ENCODE measurements at places on chromosomes 12 and 14.

- DNase-seq, result no peak
Observed at GRCh38 chr12:93751864-93752610, 74.9 kb downstream of the CRADD start.

DNA sequence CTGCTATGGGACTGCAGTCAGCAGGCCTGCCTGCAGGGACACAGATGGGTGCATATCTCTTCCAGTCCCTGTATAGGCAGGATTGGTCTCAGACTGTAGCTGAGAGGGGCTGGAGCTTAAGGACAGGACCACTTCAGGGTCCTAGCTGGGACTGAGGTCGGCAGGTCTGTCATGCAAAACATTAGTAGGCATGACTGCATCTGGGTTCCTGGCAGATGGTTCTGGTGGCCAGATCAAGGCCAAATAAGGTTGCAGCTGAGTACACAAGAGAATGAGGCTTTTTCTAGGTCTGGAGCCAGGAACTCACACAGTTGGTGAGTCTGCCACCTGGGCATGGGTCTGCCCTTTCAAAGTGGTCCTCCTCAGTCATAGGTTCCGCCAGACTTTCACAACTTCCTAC lies 155.8 kb downstream of the TPH2 start:
- DNase-seq, result no peak

DNA sequence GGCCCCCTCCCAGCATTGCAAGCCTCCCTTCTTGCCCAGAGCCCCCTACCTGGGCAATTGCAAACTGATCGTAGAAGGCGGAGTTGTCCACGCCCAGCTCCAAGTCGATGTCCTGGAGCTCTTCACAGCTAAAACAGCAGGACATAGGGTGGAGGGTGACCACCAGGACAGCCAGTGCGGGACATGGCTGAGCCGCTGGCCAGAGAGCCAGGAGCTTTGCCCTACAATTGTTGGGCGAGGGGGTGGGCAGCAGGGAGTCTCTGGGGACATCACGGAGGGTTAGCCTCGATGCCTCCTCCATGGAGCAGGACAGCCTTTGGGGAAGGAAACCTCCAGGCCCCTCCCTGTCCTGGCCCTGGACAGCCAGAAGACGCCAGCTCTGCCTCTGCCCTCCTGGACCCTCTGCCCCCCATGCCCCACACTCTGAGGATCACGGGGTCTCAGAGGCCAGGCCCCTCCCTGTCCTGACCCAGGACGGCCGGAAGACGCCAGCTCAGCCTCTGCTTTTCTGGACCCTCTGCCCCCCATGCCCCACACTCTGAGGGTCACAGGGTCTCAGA lies 9.4 kb downstream of the TMEM179 start:
- DNase-seq, result peak; percentile 23

GRCh38 chr12:62629413-62629812 lies 162.8 kb downstream of the MON2 start:
- DNase-seq, result no peak

DNA sequence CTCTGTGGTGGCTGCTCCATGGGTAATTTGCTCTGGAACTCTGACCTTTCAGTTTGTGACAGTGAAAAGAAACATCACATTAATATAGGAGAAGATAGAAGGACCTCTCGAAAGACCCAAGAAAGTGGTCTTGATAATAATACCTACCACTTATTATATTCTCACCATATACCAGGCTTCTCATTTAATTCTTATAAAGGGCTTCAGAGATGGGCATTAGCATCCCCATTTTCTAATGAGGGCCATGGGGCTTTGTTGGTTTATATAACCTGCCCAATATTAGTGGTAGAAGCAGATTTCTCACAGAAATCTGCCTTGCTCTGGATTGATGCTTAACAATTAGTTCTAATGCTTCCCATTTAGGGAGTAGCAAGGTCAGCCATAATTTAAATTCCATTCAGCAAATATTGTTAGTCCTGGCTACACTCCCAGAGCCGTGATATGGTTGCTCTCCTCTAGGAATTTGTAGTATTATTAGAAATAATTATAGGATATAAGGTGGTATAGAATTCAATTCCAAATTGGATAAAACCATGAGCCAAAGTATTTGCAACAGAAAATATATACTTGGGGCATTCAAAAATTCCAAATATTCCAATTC lies 7.4 kb upstream of the AMIGO2 start:
- no peak for DNase-seq

GRCh38 chr14:24368562-24369252 lies 723 bp downstream of the NFATC4 start:
- peak; percentile 93 for DNase-seq

DNA sequence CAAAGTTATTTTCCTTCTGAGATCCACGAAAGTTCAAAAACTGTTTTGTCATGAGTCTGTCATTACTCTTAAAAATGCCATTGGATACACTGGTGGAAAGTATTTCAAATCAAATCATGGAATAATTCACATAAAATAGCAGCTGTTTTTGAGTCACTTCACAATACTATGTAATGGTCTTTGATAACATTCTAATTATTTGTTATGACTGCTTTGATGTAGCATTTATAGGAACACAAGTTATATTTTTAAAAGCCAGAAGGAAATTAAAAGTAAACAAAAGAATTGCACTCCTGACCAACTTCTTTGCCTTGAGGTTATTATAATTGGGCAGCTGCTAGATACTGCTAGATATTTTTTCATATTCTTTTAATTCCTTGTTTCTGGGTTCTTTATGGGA lies 473.2 kb downstream of the CCER1 start:
- no peak for DNase-seq

DNA sequence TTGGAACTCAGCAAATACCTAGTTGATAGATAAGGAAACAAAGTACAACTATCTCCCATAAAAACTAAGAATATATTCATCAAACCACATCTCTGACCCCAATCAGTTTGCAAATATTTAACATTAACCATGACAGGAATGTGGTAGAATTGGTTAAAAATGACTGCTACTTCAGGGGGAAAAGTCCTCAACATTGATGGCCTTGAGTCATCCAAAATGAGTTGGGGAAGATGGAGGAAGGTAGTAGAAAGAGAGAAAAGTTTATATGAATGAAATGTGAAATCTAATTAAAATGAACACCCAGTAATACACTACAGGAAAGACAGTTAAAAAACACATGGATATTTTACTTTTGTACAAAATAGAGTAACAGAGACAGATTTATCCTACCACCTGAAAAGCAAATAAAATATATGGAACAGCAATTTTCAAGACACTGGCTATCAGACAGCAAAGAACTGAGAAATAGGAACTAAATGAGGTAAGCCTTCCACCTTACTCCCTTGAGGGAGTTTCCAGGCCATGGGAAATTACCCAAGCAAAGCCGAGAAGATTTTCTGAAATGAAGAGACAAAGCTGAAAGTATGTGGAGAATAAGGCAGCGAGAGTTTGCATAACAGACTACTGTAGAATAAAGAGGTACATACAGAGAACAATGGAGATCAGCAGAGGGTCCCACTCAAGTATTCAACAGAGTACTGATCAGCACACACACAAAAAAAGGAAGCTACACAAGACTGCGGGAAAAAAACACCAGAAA lies 49.6 kb downstream of the TC2N start:
- no peak for DNase-seq

- DNase-seq, result no peak
Observed at GRCh38 chr14:61875483-61875882, 113.3 kb downstream of the SNAPC1 start.

DNA sequence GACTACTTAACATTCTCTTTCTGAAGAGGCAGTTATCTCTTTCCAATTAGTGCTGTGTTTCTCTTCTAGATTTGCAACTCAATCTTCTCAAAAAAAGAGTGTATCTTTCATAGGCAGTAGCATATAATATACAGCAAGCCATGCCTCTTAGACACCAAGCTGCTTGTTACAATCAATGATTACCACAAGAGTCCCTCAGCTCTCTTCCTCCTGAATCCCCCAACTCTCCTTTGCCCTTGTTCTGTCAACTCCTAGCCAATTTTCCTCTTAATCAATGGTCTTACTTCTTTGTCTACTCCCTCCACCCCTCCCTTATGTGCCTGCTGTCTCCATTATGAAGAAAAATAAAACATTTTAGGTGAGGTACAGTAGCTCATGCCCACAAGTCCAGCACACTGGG lies 2.6 kb downstream of the TMTC1 start:
- DNase-seq, result no peak

GRCh38 chr12:115811045-115811444 lies 466.4 kb downstream of the MED13L start:
- DNase-seq, result no peak

- DNase-seq, result no peak
Observed at GRCh38 chr14:26974965-26975364, 377.1 kb upstream of the NOVA1 start.

GRCh38 chr12:49707812-49708147 lies 575 bp upstream of the FMNL3 start:
- DNase-seq, result no peak

DNA sequence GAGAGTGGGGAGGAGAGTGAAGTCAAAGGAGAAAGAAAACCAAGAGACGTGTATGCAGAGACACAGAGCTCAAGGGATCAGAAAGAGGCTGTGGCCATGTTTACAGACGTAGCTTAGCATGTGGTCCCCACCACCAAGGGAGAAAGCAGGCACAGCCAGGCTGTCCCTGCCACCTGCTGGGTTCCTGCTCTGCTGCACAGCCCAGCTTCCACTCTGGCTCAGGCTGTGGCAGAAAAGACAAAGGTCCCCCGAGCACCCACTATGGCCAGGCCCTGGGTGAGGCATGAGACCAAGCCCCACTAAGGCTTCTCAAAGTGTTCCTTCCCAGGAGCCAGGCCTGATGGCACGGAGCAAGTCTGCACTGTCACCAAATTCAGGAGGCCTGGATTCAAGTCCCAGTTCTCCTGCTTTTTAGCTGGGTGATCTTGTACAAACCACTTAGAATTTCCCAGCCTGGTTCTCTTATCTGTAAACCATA lies 25.9 kb upstream of the COL2A1 start:
- no peak for DNase-seq

GRCh38 chr14:48925184-48925583 lies 661.0 kb downstream of the RPS29 start:
- DNase-seq, result no peak

- DNase-seq, result no peak
Observed at GRCh38 chr12:54053751-54054741, at the start of gene HOXC4. TSS of gene HOXC4 (plus strand) at chr12:54053835. CDS start at chr12:54053923, 88 bp downstream.

DNA sequence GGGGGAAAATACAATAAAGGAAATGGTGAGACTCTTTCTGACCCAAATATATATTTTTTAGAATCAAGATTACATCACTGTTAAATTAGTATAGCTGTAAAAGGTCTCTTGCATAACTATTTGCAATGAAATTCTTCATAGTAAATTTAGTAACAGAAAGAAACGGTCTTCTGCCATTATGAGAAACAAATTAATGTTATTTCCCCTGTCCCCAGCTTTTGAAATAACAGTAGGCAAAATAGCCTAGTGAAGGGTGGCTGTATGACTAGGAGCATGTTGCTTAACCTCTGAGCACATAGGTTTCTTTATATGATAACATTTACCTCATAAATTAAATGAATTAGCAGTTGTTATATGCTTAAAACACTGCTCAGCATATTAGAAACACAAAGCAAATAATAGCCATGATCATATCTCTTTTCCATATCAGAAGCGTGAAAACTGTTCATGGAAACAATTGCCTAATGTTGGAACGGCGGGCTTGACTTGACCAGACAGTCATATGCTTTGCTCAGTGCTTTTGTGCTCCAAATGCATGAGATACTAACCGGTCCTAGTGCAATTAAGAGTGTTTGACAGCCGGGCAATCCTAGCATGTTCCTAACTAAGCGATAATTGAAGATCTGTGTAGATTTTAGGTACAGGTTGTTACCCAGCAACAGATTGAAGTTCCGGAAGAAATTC lies 24.0 kb downstream of the BHLHE41 start:
- no peak for DNase-seq

DNA sequence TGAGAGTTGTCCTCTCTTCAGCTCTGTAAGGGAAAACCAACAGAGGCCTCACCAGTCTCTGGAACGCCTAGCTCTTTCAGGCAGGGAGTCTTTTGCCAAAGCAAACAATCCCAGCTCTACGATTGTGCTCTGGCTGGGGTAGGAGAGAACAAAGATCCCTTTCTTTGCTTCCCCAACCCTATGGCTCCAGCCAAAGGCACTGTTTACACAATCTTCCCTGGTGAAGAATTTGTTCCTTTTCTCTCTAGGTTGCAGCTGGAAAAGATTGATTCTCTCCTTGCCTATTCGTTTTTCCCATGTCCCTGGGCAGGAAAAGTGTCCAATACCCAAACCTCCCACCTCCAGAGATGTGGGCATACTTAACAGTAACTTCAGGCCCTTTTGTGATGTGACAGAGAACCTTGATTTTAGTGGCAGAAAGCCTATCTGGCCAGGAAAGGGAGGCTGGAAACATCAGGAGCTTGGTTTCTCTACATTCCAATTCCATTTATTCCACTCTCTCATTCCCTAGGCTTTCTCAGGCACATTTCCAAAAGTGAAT lies 16.8 kb downstream of the ATP5MC2 start:
- DNase-seq, result peak; percentile 81

DNA sequence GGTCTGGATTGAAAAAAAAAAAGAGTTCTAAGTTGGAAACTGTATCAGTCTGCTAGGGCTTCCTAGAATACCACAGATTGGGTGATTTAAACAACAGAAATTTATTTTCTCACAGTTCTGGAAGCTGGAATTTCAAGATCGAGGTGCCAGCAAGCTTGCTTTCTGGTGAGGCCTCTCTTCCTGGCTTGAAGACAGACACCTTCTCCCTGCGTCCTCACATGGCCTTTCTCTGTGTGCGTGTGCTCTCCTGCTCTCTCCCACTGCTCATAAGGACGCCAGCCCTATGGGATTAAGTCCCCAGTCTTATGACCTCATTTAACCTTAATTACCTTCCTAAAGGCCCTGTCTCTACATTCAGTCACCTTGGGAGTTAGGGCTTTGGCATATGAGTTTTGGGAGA lies 215.5 kb downstream of the PIK3C2G start:
- no peak for DNase-seq

DNA sequence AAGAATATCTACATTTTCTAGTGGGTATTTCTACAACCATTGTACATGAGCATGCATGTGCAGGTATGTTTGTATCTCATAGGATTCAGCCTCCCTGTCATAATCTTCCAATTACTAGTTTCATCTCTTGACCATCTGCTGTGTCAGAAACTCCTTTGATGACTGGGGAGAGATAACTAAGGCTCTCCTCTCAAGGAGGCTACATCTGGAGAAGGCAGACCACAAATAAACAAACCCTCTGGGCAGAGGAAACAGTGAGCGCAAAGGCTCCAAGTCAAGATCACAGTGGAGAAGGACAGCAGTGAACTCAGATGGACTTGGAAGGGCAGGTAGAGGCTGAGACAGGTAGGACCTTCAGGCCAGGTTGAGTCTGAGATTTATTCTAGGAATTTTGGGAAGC lies 166.4 kb downstream of the PELI2 start:
- no peak for DNase-seq

All from left hindlimb (tissue), 1 donor.